Osteocyte (in vitro differentiated cells): ENCODE measurements at places on chromosomes 7 and 10. TPM values are rescaled to one million over a fixed set of nuclear protein-coding genes. Genes with fewer than 3 reads are reported as not detected.

Gene HYCC1
- total RNA-seq: 52.3 and 56.9 TPM in 2 replicates

Gene RELN
- 0.19 and 0.52 TPM in 2 replicates for total RNA-seq

Gene MASTL
- total RNA-seq: 7.8 and 10.5 TPM in 2 replicates

DNA sequence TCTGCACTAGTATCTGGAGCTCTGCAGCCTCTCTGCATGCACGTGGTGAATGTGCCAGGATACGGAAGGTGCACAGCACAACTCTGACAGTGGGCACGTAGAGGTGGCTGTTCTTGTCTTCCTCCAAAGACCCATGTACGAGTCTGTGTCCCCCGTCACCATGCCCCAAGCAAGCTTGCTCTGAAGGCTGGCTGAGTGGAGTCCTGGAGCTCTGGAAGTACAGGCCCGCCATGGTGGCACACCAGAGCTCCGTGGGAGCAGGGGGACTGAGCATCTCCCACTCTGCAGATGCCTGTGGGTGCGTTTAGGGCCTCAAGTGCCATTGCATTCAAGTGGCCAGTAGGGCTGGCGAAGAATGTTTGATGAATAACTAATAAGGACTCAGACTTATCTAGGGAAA lies 17.1 kb downstream of the BCCIP start:
- H3K4me1 ChIP-seq: peaks cover 12% of the 10 kb centered on the region
- H3K4me3 ChIP-seq: no peak overlapping the region
- no peaks in the 10 kb centered on the region for H3K27me3 ChIP-seq
- DNase-seq: no peak
- H3K36me3 ChIP-seq: peaks cover 56% of the 10 kb centered on the region

DNA sequence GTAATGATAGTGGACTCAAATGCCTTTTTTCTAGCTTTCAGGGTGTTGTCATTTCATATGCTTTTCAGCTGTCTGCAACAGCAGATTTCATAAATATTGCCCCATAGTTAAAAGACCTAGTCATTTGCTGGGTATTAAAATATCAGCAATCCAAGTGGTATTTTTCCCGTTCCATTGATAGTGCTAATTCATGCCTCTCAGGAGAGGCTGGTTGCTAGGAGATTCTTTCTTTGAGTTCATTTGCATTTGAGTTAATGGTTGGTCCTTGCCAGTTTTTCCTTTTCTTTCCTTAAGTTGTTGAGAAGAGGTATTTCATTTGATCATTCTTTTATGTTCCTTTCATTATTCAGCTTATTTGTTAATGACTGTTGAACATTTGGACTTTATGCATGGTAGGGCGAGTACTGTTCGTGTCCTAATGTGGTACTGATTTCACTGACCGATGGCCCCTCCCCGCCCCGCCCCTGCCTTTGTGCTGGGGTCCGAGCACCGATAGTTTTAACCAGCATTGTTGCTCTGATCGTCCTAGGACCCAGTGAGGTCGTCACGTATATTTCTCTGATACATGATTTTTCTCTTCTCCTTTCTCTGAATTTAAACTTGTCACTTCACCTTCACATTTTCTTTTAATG lies 128.6 kb downstream of the CCNY start:
- no peaks in the 10 kb centered on the region for H3K27me3 ChIP-seq
- H3K4me1 ChIP-seq: peaks cover 29% of the 10 kb centered on the region
- no peak for DNase-seq
- no peak overlapping the region for H3K4me3 ChIP-seq
- H3K27ac ChIP-seq: no peak overlapping the region

DNA sequence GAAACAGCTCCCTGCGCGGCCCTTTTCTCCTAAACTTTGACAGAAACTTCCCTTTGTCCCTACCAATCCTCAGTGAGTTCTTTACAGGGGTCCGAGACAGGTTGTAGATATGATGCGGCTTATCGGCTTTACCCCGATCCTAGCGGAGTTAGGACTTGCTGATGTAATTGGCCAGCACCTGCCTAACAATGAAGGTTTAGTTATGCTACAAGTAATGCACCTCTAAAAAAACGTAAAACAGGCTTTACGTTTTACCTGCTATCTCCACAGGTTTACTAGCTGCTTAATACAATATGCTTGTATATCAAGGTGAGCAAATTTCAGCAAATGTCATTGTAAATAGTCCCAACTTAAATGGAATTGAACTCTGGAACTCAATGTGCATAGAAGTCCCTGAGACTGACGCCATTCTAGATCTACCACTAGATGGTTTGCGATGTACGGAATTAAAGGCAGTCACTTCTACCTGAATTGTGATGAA lies 697 bp upstream of the SNX13 start:
- H3K4me3 ChIP-seq: peak overlapping the region; percentile 98
- peak overlapping the region; percentile 99 for H3K27ac ChIP-seq
- H3K27me3 ChIP-seq: no peaks in the 10 kb centered on the region
- H3K36me3 ChIP-seq: peaks cover 4% of the 10 kb centered on the region

GRCh38 chr7:86469680-86470295 lies 173.9 kb upstream of the GRM3 start:
- no peak overlapping the region for H3K4me3 ChIP-seq
- peaks cover 4% of the 10 kb centered on the region for H3K27me3 ChIP-seq
- H3K27ac ChIP-seq: no peak overlapping the region
- no peaks in the 10 kb centered on the region for H3K4me1 ChIP-seq

DNA sequence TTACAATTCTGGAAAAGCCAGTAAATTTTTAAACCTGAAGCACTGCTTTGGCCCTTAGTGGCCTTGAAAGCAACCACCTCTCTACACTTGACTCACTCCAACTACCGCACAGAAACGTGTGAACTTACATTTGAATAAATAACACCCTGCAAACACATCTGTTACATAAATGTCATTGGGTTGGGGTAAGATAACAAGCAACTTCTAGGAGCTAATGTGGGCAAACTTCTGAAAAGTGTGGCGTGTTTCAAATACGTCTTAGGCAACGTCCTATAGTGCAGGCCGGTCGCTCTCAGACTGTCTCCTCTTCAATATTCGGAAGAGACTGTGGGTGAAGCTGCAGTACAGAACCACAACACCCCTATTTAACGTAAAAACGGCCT lies 474 bp downstream of the ORC5 start:
- no peak for DNase-seq
- peak overlapping the region; percentile 87 for H3K4me3 ChIP-seq
- H3K36me3 ChIP-seq: peaks cover 8% of the 10 kb centered on the region
- peaks cover 35% of the 10 kb centered on the region for H3K4me1 ChIP-seq
- H3K27ac ChIP-seq: peak overlapping the region; percentile 98

GRCh38 chr10:62760401-62760800 lies 44.1 kb upstream of the ADO start:
- peaks cover 7% of the 10 kb centered on the region for H3K27me3 ChIP-seq
- H3K4me1 ChIP-seq: no peaks in the 10 kb centered on the region
- no peak overlapping the region for H3K27ac ChIP-seq
- H3K36me3 ChIP-seq: no peaks in the 10 kb centered on the region
- DNase-seq: no peak
